ENCODE measurements at places on chromosomes 2 and 18. TPM values are rescaled to one million over a fixed set of nuclear protein-coding genes. Genes with fewer than 3 reads are reported as not detected.

DNA sequence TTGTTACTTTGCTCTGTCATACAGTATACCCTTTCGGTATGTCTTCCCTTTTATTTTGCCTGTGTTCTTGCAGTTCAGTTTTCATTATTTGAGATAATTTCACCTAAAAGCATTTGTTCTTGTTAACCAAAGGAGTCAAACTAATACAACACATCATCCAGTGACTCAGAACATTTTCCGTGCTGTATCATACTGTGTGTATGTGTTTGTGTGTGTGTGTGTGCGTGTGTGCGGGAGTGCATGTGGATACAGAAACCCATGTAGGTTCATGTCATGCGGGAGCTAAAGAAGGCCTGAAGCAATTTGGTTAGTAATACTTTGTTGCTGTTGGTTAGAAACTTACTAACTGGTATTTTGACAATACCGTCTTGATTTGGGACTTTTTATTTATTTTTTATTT, 60.0 kb downstream of the CEP192 start:
- no peak for DNase-seq

DNA sequence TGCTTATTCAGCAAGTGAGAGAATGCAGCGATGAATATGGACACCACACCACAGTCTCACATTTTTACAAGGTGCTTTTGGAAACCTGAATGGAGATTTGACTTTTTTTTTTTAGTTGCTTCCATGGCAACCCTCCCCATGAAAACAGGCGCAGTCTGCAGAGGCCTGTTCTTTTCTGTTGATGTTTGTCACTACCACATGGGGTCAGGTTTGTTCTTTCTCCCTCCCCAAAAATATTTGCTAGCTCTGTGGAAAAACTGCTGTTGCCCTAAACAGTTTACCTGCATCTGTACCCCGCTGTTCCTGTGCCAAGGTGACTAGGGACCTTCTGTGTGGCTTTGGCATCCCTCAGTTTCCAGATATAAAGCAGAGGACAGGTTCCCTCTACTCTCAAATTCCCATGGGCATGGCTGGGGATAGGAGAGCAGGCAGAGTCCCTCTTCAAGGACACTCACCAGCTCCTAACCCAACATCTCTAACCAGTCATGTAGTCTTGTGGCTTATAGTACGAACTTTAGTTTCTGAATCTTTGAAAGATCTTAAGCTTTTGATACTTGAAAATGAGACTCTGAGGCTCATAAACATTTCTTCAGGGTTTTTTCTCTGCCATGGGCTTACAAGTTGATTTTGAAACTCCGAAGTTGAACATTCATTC, 14.7 kb upstream of the MAPRE2 start:
- DNase-seq = no peak

- DNase-seq = no peak
Observed at GRCh38 chr2:142008135-142008744, 122.6 kb downstream of the LRP1B start.

- DNase-seq = no peak
Observed at GRCh38 chr2:70192516-70192915, 1.7 kb upstream of the C2orf42 start.

Gene AKAIN1
- total RNA-seq = not detected

DNA sequence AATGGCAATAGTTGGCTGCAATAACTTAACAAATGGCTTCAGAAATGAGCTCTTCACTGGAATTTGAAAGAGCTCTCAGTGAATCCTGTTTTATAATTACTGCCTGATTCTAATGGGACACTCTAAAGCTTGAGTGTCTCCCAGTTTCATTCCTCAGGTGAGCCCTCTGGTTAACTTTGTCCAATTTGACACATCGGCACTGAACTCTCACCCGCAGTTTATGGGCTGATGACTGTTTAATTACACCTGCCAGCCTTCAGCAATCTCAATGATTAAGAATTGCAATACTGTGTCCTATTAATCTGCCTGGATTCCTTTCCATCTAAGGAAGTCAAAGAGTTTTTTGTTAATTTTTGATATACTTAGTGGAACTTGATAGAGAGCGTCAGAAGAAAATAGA, 110.7 kb upstream of the NABP1 start:
- DNase-seq = no peak
